NCI-H1105 treated with DMSO at 0.1 percent for 48 hours (cell line): ENCODE measurements at places on chromosomes 3 and 15.
A peak's percentile ranks its signal among the peaks of the same experiment; 100 is the strongest.

DNA sequence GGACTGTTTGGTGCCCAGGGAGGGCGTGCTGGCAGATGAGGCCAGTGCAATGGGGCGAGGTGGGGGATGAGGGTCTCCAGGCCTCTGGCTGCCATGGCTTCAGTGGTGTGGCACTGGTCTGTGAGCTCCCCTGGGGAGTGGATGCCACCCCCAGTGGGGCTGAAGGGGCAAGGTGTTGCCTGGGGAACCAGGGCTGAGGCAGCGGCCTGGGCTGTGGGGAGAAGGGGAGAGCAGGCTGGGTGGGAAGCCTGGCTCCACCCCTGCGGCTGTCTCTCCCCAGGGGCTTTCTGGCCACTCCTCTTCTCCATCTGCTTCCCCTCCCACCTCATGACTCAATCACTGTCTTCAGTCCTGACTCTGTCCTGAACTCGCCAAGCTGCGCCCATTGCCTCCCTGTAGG is 88.4 kb upstream of the TLE3 start:
- no peak for DNase-seq

DNA sequence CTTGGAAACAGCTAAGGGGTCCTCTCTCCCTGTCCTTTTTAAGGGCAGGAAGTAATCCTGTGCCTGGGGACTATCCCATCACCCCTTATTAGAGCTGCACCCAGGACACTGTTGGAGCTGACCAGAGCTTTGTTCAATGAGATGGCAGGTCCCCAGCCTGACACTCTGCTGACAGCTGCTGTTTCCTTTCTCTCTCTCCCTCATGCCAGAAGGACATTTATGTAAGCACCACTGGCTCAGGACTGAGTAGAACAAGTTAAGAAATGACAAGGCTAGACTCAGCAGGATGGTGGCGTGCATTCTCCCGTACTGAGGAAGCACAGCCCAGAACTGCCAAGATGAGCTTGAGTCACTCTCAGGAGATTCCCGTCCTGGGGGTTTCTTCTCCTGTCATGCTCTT is 17.3 kb downstream of the GJD2 start:
- no peak for DNase-seq

GRCh38 chr15:59143281-59143680 is 38.3 kb downstream of the CCNB2 start:
- no peak for DNase-seq

GRCh38 chr3:172216911-172217310 is 177.5 kb downstream of the FNDC3B start:
- no peak for DNase-seq

DNA sequence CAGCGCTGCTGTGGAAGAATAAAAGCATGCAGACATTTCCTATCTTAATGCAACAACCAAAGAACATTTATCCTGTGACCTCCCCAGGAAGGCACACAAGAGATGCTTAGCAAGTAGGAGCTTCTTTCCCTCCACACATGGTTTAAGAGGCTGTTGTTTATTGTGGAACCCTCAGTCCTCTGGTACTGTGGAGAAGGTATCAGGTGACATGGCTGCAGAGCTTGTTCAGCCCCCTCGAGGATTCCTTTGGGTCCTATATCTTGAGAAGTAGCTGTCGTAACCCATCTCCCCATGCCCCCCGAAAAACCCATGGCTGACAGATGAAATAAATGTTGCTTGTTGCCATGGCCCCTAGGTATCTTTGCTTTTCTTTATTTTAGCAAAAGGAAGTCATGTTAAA is 20.3 kb upstream of the ETV5 start:
- DNase-seq, result no peak

DNA sequence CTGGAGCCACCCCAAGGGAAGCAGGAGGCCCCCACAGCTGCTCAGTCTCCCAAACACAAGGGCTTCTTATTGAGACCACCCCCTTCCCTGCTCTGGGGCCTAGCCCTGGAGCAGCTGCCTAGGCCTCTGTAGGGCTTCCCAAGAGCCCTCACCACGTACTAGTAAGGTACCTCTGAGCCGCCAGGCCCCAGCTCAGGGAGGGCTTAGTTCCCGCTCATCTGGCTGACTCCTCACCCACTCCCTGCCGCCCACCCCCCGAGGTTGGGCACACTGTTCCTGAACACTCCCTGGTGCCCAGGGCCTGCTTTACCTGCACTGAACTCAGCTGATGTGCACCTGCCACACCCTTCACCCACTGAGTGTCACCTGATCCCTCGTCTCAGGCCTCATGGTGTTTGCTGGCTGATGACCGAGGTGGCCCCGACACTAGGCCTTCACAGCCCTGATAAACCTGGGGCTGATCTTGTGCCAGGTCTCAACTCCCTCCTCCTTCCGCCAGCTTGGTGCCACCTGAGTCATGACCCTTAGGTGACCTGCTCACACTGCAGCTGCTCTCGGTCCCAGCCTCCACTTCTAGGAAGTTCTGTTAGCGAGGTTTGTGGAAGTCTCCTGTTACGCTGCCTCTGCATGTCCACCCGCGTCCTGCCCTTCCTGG is 18.0 kb upstream of the SPTBN5 start:
- no peak for DNase-seq

- no peak for DNase-seq
Measured at GRCh38 chr3:183966361-183966791, 51.3 kb downstream of the ABCC5 start.

GRCh38 chr3:177607589-177607988 is 410.3 kb upstream of the TBL1XR1 start:
- no peak for DNase-seq

- DNase-seq, result peak; percentile 11
Measured at GRCh38 chr15:42150219-42150970, 6.0 kb downstream of the PLA2G4F start.

DNA sequence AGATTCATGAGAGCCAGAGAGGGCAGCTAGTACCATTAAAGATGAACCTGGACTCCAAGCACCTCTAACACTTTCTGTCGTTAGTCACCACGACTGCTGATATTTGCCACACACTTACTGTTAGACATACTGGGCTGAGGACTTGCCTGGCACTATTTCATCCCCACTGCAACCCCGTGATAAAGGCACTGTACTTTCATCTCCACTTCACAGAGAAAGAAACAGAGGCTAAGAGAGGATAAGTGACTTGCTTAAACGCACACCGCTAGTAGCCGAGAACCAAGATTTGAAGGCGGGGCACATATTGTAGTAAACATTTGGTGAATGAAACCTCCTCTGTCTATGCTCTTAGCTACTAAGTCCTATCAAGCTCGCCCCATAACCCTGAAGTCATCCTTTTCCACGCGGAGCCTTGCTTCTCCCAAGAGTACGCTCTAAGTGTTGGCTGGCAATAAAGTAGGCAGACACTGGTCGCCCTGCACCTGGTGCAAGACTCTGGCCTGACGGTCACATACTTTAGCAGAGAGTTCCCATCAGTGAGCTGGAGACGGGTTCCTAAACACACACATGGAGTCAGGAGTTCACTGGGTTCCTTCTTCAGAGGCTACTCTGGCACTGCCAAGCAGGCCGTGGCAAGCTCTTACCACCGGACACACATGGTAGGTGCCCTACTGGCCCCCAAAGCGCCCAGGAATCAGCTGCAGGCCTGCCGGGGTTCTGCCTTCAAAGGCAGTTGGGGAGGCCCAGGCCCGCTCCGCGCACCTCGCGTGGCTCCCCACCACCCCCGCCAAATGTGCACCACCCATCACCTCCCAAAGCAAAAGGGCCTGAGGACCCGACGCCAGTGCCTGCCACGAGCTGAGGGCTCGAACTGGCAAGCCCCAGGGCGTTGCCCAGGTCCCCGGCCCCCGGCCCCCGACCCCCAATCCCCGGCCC is 951 bp downstream of the POMGNT2 start:
- DNase-seq, result no peak

GRCh38 chr3:194256040-194256945 is 94.8 kb downstream of the CPN2 start:
- DNase-seq, result no peak

GRCh38 chr15:74967670-74968069 is 11.1 kb upstream of the RPP25 start:
- no peak for DNase-seq

DNA sequence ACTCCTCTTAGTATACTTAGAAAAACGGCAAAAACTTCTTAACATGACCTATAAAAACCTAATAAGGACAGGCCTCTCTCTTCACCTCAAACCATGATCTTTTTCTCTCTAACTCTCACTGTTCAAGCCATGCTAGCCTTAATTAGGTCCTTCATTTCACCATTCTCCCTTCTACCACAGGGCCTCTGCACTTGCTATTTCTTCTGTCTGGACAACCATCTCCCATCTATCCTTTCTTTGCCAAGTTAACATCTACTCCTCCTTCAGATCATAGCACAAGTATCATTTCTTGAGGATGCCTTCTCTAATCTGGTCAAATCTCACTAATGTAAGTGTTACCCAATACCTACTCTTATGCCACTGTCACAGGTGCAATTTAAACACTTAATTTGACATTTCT is 39.1 kb downstream of the TMCC1 start:
- DNase-seq, result no peak

DNA sequence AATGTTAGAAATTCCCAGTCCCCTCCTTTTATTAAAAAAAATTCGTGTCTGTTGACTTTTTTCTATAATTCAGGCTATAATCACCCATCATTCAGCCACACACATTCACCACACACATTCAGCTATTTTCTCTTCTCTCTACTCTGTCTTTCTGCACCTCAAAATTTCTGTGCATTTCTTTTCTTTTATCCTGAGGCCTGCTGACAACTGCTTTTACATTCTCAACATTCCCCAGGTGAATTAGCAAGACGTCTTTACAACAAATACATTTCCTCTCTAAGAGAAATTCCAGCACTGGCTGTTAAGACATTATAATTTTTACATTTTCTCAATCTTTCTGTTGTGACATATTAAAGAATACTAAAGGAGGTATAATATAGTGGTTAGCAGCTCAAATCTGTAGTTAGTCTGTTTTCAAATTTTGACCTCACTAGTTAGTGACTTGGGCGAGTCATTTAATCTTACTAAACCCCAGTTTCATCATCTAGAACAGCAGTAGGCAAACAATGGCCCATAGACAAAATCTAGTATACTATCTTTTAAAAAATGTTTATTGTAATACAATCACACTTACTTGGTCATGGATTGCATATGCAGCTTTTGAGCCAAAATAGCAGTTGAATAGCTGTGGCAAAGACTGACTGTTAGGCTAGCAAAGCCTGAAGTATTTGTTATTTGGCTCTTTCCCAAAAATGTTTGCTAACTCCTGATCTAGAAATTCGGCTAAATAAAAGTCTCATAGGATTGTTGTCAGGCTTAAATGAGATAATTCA is 350.7 kb downstream of the NSUN3 start:
- DNase-seq, result no peak

GRCh38 chr3:168216851-168217250 is 121.1 kb upstream of the GOLIM4 start:
- DNase-seq, result peak; percentile 37

GRCh38 chr15:61712129-61712759 is 348.0 kb downstream of the VPS13C start:
- DNase-seq, result no peak

- DNase-seq, result no peak
Measured at GRCh38 chr3:195094191-195094921, 176.6 kb downstream of the XXYLT1 start.

- no peak for DNase-seq
Measured at GRCh38 chr15:63939531-63940130, 105.9 kb upstream of the HERC1 start.

GRCh38 chr3:33428734-33429133 is 11.5 kb downstream of the UBP1 start:
- DNase-seq, result no peak

GRCh38 chr3:193710286-193711165 is 117.5 kb downstream of the OPA1 start:
- DNase-seq, result no peak

DNA sequence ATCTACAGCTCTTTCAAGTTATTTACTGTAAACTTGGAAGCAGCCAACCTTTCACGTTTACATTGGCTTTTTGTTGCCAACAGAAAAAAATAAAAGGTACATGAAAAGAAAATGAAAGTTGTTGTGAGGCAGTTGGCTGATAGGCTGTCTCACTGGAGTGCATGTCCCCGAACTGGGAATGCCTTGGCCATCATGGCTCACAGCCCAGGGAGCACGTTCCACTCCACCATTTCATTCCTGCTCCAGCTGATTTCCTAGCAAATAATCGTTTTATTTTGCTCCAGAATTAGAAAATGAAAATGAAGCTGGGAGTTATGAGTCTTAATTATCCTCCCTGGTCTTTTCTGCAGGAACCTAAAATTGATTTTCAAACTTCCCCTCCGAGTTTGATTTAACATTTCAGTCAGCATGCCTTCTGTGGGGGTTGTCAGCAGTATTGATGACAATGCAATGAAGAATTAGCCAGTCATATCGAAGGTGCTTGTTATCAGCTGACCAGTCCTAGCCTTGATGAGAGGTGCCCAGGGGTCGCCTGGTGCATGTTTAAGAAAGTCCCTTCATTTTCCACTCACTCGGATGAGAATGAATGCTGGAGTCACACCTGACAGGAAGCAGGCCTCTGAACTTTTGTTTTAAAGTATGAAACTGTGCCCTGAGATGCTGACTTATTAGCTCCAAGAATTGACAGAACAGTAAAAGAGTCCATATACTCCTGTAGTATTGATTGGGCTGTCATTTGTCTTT is 293.7 kb upstream of the TRIM42 start:
- DNase-seq, result peak; percentile 29

DNA sequence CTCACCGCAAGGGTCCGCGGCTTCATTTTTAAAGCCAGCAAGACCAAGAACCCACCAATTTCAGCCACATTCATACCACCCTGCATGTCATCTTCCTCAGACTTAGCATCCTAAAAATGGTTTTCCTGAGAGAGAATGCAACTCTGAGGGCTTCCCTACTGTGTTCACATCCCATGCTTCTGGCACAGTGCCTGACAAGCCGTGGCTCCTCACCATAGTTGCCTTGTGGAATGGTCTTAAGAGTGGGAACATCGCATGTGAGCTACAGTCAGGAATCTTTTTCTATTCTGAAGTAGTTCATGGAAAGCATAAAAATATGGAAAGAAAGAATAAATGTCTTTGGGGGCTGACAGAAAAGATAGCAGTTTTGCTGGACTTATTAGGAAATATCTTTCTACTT is 120.3 kb downstream of the RAP2B start:
- no peak for DNase-seq

DNA sequence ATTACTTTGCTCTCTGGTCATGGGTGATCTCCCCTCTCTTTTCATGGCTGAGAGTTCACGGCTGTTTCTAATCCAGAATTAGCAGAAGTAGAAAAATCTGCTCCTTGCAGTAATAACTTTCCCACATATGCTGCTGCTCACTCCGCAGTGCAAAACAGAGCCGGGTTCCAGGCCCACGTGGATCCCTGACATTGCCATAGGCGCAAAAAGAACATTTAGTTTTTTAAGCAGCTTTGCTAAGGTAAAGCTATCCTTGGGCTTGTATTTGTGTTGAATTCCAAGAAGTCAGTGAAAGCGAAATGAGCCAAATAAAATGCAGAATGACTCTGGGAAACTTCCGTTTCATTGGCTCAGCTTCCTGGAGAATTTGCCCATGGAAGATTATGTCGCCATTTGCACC is 633.7 kb upstream of the SUCLG2 start:
- no peak for DNase-seq

- DNase-seq, result peak; percentile 98
Measured at GRCh38 chr3:115713284-115713683, 90.0 kb downstream of the GAP43 start.

- no peak for DNase-seq
Measured at GRCh38 chr15:63484433-63485186, 19.8 kb upstream of the USP3 start.
